Islet precursor cell (in vitro differentiated cells): ENCODE measurements at places on chromosomes 3 and 15.

- DNase-seq = peak; percentile 46
Observed at GRCh38 chr15:78767331-78767951, 43.8 kb downstream of the ADAMTS7 start.

DNA sequence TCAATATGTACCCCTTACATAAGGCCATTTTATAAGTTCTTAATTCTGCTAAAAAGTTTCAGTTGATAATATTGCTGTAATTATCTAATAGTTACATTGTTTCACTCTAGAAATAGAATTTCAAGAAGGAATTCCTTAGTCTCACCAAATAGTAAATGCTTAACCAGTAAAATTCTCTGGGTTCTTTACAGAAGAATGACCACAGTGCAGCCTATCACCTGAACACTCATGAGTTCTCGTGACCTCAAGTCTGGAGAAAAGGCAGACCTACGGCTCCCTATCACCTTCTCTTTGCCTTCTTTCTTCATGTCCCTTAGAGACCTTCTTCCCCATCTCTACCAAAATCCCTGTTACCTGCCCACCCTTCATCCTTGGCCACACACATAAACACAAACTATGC is 30.9 kb downstream of the CCDC191 start:
- DNase-seq = no peak

DNA sequence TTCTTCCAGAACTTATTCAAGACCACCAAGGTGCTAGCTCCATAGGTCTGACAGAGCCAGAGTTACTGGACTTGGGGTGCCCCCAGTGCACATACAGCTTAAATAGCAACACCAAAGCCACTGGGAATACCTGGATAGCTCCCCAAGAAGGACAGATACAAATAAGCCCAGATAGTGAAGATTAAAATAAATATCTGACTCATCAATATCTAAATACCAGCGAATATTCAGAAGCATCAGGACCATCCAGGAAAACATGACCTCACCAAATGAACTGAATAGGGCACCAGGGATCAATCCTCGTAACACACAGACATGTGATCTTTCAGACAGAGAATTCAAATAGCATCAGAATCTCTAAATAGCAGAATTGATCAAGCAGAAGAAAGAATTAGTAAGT is 931.6 kb downstream of the OTOL1 start:
- DNase-seq = no peak

DNA sequence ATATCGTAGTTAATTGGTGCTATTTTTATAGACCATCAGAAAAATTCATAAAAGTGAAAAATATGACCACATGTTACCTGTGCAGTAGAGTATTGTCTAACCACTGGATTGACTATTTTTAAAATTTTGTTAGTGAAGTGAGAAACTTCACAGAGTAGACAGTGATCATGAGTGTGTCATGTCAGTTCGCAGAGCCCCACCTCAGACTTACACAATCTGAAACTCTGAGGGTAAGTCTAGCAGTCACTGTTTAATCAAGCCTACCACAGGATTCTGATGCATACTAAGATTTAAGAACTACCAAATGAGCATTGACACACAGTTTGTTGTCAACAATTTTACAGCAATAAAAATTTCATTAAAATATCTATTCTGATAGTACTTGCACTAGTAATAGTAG is 552.9 kb upstream of the SUCLG2 start:
- DNase-seq = no peak
